ENCODE measurements at places on chromosomes 4 and X. TPM values are rescaled to one million over a fixed set of nuclear protein-coding genes. Genes with fewer than 3 reads are reported as not detected.

- no peak for DNase-seq
These were observed 197.4 kb upstream of the HS3ST1 start for GRCh38 chr4:11626066-11626465.

The UGT2B11 gene
- not detected for total RNA-seq

- no peak for DNase-seq
These were observed 4.6 kb downstream of the DUSP9 start for GRCh38 chrX:153651540-153652079.

- no peak for DNase-seq
These were observed 50.4 kb upstream of the PRPS1 start for GRCh38 chrX:107577933-107578332.

The HELT gene
- not detected for total RNA-seq

GRCh38 chr4:8882239-8882638, 10.6 kb upstream of the HMX1 start:
- no peak for DNase-seq

GRCh38 chr4:7067126-7067451, 775 bp downstream of the GRPEL1 start:
- DNase-seq = no peak

DNA sequence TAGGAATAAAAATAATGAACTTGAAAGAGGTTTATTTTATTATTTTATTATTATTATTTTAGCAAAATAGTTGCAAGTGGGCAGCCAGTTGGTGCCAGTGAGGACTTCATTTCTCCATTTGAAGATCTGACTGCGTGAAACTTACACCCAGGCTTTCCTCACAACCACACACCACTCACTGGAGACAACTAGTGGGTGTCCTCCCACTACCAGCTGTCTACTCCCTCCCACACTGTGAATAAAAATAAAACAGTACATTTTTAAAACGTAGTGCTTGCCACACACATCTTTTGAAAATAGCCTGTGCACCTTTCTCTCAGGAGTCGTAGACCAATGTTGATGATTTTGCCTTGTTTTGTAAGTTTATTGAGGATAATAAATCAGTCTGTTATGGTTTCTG, 7.4 kb downstream of the FGF13 start:
- DNase-seq = no peak

The MND1 gene
- not detected for total RNA-seq

The SULT1B1 gene
- total RNA-seq = 10.0 TPM

The GUCY1A1 gene
- 0.39 TPM for total RNA-seq

DNA sequence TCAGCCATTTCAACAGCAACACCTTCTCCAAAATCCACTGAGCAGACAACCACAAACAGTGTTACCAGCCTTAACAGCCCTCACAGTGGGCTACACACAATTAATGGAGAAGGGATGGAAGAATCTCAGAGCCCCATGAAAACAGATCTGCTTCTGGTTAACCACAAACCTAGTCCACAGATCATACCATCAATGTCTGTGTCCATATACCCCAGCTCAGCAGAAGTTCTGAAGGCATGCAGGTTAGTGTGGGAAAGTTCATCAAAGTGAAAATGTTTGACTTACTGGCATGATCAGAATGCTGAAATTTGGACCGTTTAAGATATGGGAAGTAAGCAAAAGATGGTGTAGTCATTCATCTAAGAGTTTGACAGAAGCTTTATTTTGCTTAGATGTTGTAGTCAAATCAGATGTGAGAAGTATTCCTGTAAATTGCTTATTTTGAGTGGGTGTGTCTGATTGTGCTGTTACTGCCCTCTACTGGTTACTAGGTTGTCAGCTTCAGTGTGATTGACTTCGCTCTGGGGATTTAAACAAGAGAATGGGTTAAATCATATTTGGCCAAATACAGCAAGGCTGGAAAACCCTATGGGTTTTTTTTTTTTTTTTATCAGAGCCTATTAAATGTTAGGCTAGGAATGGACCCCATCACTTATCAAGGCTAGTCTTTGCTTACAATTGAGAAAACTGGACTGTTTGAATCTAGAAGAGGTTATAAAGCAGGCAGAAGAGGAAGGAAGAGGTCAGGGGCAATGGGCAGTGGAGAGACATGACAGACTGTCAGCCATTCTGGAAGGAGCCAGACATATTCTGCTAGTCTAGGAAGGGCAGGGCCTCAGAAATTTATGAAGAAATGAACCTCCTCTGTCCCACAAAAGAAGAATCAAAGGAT, 130.3 kb downstream of the DIPK2B start:
- DNase-seq = no peak

The SNX25 gene
- 19.3 TPM for total RNA-seq

The MAOB gene
- total RNA-seq = 0.20 TPM

- no peak for DNase-seq
These were observed 2582.2 kb downstream of the PCDH7 start for GRCh38 chr4:33302321-33302720.
